NCI-H1105 (cell line): ENCODE measurements at places on chromosomes 11 and 22.

GRCh38 chr11:35003658-35004057 is 87.2 kb downstream of the PDHX start:
- DNase-seq, result no peak

DNA sequence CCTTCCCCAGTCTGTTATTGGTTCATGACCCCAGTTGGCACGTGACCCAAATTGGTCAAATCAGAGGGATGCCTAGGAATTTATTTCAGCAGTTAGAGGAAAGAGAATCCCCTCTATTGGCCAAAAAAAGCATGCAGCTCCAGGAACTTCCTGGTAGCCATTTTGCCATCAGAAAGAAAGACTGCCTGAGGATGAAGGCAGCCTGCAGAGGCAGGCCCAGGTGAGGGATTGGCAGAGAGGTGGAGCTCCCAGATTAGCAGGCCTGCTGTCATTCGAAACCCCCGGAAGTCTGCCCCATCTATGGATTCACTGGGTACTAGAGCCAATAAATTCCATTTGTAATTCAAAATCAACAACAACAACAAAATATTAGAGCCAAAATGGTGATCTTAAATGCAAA is 207.6 kb downstream of the CWF19L2 start:
- no peak for DNase-seq

DNA sequence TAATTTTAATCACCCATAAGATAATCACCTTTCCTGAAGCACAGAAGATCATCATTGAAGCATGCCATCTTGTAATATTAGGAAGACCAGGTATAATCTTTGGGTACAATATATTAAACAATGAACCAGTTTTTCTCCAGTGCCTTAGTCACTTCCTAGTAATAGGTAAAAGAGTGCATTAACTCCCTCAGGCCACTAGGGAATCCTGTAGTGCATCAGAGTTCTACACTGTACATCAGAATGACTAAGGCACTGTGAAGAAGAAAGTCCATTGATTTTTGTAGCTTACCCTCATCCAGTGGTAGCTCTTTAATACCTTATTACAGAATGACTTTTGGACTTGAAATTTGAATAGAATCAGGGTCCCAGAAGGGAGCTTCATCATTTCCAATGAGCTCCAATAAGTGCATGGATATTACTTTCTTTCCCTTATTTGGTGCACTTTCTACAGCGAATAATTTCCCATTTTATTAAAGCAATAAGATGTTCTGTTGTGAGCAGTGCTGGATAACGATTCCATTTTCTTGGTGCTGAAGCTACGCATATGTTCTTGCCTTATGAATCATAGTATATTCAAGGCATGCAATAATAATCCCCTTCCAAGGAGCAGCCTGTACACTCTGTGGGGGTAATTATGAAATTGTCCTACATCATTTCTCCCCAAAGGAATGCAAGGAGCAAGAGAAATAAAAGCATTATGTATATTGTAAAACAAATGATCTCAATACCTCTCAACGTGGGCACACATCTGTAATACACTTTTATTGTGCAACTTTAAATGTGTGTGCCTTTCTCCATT is 4.7 kb downstream of the C11orf87 start:
- DNase-seq, result no peak

DNA sequence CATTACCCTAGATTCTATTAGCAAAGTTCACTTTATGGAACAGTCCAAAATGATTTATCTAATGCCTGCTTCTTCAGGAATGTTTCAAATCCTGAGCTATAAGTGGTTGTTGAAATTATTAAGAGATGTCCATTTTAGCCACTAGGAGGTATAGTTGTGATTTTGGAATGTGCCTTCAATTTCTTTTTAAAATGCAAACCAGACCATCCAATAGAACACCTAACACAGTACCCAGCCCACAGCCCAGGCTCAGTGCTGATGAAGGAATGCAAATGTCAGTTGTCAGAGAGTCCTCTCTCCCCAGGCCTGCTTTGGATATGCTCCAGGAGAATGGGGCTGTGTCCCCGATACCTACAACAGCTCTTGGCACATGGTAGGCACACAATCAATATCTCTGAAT is 85.8 kb upstream of the E2F8 start:
- no peak for DNase-seq

GRCh38 chr11:14358729-14359439 is at the start of gene RRAS2:
RRAS2 (minus strand) TSS chr11:14359183; CDS start chr11:14358870, 313 bp downstream.
- DNase-seq, result peak; percentile 83

DNA sequence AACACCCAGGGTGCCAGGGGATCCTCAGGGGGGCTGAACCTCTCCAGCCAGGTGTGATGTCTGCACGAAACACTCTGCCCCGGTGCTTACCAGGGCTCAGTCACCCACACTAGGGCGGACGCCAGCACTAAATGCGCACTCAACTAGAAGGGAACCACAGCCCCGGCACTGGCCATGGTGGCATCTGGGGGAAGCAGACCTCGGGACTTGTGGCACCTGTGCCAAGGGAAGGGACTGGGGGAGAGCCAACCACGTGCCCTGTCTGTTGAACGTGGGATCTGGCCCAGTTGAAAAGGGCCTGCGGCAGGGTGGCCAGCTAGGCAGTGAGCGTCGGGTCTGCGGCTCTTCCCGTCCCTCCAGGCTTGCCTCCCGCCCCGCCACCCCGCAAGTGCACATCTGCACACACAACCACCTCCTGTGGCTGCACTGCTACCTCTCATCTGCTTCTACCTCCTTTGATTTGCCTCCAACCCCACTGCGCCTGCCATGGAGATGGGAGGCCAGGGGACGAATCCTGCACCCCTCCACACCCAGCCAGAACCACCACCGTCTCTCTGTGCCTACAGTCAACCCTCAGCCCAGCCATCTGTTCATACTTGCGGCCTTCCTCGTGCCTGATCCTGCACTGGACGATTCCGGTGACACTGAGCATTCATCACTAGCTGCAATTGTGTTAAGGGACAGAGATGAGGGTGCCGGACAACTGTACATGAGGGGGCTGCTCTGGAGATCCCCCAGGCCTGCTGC is 15.0 kb upstream of the MOB2 start:
- DNase-seq, result no peak

GRCh38 chr22:45868571-45869339 is 108.2 kb downstream of the WNT7B start:
- no peak for DNase-seq

- DNase-seq, result no peak
Observed at GRCh38 chr22:43136801-43137200, 6.4 kb downstream of the MCAT start.

DNA sequence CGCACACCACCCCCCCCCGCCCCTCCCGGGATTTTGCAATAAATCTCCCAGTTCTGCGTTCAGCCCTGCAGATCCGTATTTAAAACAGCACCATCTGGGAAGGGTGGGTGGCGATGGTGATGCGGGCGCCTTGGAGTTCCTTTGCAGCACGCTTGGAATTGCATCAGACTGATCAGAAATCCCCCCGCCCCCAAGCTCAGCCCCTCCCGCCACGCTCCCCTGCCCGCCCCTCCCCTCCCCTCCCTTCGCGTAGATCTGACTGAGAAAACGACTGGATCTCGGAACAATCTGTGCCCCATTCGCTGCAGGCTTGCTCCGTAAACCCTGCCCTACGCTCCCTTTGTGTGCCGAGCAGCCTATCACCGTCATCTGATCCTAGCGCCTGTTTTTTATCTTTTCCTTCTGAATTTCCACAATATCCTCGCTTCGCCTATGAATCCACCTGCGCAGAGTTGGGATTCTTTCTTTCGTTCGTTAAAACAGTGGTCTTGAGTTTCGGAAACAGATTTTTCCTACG is 18.1 kb upstream of the BDNF start:
- peak; percentile 45 for DNase-seq

- DNase-seq, result no peak
Observed at GRCh38 chr22:46539169-46539568, 1.7 kb upstream of the CELSR1 start.

DNA sequence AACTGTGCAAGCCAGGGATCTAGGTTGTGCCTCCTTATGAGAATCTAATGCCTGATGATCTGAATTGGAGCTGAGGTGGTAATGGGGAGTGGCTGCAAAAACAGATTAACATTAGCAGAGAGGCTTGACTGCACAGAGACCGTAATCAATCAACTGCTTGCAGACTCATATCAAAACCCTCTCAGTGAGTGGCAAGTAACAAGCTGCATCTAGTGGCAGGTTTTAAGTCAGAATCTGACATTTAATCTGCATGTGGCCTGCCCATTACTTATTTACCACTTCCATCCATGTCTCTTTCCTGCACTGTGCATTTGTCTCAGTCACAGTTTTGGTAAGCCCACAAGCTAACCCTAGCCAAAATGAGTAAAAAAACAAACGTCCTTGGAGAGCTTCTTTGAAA is 11.2 kb downstream of the C11orf58 start:
- DNase-seq, result no peak

GRCh38 chr11:61784506-61784805 is 7.9 kb downstream of the TMEM258 start:
- DNase-seq, result no peak

DNA sequence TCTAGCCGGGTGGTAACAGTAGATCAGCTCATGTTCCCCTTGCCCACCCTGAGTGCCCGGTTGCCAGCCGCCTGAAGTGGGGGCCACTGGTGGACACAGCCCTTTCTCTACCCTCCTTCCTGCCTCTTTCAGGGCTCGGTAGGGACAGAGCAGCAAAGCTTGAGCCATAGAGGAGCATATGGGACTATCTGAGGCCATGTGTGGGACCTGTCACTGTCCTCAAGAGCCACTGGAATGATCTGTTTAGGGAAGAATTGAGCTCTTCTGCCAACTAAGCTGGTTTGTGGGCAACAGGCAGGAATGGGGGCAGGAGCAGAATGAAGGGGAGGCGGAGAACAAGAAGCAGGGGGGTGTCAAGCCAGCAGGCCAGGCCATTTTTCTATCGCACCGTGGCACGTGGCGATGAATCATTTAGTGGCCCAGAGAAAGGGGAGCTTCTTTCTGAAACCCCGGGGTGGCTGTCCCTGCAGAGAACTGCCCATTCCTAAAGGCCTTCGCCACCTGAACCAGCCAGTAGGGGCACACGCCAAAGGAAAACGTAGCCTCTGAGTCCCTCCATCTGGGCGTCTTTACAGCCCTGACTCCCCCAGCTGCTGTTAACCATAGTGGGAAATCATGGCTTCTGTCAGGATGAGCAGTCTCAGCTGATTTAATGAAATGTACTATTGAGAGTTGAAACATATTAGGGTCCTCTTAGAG is 8.8 kb downstream of the ASPHD2 start:
- no peak for DNase-seq

- DNase-seq, result no peak
Observed at GRCh38 chr11:119189393-119189792, 4.1 kb downstream of the NHERF4 start.

DNA sequence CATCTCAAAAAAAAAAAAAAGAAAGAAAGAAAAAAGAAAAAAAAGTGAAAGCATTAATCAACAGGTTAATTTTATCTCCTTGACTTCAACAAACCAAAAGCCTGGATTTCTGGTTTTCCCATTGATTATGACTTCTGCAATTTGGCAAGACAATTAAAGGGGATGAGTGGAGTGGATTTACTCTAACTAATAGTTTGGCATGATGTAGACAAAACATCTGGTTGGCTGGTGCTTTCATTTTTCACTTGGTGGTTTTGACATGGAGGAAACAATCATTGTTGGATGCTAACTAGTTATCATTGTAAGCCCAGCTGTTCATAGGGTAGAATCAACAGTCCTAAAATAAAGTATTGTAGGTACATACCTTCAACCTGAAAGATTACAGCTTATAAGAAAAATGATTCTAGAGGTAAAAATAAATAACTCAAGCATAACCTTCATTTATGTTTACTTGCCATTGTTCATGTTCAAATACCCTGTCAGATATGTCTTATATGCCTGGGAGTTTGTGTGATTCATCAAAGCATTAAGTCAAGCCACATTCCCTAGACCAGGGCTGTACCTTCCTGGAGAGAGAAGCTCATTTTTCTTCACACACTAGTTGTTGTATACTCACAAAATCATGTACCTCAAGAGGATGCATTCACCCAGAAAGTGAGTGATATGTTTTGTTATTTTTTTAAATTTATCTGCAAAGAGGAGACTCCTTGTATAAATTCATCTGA is 15.1 kb downstream of the FIBIN start:
- no peak for DNase-seq

- DNase-seq, result no peak
Observed at GRCh38 chr11:6127881-6128280, 20.4 kb downstream of the OR56B4 start.

- no peak for DNase-seq
Observed at GRCh38 chr11:2932850-2933251, 3.6 kb upstream of the PHLDA2 start.

DNA sequence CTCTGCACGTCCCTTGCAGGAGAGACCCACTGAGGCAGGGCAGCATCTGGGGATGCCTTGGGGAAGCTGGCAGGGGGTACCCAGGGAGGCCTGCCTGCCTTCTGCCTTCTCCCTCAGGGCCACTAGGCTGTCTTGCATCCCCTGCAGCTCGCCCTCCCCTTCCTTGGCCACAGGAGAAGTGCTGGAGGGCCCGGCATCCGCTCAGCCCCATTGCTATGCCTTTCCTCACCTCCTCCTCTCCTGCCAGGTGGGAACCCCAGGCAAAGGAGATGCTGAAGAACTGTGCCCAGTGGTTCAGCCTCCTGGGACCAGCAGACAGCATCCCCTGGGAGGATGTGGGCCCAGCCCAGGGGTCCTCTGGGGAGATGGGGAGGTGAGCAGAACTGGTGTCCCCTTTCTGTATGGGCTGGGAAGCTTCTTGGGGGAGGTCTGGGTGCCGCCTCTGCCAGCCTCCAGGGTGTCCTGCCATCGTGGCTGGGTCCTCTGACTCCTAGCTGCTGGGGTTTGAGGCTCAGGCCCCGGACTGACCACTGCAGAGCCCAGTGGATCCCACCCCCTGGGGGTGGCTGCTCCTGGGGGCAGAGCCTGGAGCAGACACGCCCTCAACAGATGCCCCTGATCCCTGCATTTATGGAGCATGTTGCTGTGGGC is 20.6 kb downstream of the MRGPRG start:
- no peak for DNase-seq

DNA sequence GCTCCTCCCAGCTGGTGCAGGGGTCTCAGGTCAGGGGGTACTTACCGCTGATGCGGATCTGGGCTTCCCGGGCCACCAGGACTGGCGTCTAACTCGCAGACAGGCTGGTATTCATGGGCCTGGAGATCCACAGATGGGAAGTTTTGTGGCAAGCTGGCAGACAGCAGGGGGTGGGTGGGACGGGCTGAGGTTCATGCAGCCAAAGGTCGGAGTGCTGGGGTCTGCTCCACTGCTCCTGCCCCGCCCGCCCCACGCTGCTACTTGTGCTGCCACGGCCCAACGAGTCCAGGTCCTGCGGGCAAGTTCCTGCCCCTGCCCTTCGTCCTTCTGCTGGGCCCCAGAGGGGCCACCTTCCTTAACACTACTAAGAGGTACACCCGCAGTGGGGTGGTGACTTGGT is 3.1 kb downstream of the ACY3 start:
- DNase-seq, result no peak

DNA sequence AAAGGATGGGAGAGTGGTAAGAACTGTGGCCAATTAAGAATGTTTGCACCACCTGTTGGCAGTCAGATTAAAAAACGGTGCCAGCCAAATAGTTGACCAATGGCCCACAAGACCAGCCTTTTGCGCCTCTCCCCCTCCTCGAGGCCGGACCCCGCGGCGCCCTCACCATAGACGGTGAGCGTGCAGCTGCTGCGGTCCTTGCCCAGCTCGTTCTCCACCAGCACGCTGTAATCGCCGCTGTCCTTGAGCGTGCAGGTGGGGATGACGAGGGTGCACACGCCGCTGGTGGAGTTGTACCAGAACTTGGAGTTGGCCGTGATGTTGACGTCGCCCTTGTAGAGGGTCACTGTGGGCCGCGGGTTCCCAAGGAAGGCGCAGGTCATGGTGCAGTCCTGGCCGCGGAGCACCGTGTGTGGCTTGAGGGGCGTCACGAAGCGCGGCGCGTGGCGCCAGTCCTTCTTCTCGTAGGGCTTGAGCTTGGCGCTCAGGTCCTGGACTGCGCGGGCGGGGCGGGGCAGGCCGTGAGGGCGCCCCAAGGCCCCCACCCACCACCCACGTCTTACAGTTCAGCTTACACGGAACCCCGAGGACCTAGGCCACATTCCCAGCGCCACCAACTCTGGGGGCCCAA is 7.2 kb downstream of the TMEM86A start:
- peak; percentile 26 for DNase-seq
